ENCODE measurements at places on chromosomes 3 and 15. TPM values are rescaled to one million over a fixed set of nuclear protein-coding genes. Genes with fewer than 3 reads are reported as not detected.

DNA sequence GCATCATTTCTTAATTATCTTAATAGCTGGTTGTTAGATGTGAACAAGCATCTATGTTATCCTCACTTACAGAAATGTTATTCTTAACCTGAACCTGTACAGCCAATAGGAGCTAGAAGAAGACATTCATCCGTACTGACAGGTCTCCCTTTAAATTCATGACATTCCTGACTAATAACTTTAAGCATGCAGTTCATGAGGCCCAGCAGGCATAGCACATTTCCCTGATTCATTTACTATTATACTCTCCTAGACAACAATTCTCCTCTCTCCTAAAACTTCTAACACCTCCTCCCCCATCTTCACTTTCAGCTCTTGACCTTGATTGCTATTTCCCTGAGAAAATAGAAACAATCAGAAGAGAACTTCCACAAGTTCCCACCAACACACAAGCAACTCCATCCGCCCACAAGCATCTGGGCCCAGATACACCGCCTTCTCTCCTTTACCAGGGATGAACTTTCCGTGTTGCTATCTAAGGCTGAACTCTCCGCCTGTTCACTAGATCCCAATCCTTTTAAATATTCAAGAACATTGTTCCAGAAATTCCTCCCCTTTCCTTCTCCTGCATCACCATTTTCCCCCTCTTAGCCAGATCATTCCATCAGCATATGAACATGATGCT is 62.9 kb upstream of the SPRED1 start:
- no peak for DNase-seq

DNA sequence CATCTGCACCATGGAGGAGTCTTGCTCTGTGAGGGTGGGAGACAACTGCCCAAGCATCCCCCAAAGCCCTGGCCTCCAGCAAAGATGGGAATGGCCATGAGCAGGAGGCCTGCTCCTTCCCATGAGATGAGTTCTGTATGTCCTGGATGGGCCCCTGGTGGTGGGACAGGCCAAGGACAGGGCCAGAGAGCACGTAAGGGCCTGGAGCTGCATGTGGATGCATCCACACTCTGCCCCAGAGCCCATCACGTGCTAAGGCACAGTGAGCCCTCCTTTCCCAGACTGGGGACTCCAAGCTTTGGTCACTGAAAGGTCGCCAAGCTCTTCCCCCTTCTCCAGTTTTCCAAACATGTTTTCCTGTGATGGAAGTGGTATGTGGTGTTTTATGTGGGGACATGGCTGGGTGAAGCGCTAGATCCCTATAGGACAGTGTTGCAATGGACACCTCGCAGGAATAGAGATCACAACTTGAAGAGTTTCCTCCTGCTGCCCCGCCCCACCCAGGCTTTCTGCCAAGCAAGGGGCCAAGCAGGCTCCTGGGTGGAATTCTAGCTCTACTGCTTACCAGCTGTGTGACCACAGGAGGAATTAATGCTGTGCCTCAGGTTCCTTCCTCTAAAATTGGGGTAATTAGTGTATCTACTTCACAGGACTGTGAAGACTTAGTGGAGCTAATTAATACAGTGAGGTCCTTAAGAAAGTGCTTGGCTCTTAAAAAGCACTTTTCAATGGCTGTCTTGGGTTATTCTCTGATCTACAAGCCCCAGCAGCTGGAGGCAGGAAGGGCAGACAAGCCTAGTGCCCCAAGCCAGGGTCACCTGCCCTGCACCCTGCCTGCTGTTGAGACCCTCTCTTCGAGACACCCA is 106.4 kb upstream of the RPL32 start:
- no peak for DNase-seq

GRCh38 chr15:44738340-44738984 is 2.1 kb downstream of the TRIM69 start:
- no peak for DNase-seq

- DNase-seq, result no peak
Measured at GRCh38 chr3:53764026-53764775, 82.0 kb downstream of the CHDH start.

DNA sequence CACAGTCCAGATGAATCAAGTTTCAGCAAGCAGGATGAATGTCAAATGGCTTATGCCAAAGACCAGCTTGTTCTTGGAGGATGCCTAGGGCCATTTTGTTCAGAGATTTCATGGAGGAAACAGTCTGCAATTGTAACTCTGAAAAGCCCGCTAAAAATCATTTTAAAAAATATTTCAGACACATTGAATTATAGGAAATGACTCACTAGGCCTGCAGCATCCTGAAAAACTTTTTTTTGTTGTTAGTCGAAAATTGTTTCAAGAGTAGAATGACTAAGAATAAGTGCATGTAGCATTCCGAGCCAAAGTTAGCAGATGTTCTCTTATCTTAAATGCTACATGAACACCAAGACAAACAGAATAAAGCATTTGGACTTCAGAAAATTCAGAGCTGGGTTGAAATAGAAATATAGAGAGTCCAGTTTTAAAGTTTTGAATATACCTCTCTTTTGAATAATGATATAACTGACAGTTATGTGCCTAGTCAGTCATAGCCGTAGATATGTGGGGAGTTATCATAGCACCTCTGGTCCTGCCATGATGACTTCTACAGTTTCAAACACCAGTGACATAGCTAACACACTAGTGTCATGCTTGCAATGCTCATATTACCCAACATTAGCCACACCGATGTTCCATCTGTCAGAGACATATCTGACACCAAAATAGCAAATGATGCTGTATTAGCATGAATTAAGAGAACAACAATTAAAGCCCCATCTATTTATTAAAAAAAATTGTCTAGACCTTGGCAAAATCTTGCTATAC is 1462.8 kb upstream of the GBE1 start:
- DNase-seq, result no peak

DNA sequence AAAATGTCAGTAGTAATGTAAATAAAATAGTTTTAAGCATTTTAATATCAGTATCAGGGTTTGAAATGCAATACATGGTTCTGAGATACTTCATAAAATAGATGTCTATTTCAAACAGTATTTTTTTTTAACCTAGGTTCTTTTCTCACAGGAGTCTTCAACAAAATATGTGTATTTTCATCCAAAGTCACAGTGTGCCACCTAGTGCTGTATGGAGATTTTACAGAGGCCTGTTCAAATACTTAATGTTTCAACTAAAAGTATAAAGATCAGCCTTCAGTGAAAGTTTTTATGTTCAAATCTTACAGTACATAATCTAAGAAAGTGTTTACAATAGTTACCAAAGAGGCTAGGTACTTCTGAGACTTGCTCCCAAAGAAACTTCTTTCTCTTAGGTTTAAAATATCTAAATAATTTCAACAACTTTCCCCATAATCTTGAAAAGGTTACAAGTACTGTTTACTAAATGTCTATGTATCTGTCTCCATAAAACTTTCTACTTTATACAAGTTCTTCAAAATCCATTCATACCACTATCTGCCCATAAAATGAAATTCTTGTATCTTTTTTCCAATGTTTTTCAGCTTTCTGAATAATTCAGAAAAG is 38.3 kb downstream of the SCAPER start:
- DNase-seq, result no peak

- DNase-seq, result no peak
Measured at GRCh38 chr3:113981803-113982202, 34.0 kb downstream of the ZDHHC23 start.

DNA sequence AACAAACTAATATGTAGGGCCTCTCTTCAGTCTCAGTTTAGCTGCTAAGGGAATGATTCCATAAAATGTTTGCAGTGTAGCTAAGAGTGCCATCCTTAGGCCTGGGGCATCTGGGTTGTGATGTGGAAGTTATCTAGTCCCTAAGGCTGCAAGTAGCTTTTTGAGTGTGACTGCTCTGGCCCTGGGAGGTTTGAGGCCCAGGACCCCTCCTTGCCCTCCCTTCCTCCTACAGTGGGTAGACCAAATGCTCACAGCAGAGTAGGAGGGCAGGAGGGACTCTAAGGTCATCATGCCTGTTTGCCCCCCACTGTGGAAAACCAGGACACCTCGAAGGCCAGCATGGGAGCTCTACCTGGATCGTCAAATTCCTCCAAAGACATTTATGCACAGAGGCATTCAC is 115.0 kb downstream of the EPHB1 start:
- no peak for DNase-seq

- DNase-seq, result peak; percentile 70
Measured at GRCh38 chr15:52331490-52332240, 36.1 kb upstream of the MYO5C start.

GRCh38 chr3:11499144-11499543 is 144.6 kb downstream of the VGLL4 start:
- no peak for DNase-seq

DNA sequence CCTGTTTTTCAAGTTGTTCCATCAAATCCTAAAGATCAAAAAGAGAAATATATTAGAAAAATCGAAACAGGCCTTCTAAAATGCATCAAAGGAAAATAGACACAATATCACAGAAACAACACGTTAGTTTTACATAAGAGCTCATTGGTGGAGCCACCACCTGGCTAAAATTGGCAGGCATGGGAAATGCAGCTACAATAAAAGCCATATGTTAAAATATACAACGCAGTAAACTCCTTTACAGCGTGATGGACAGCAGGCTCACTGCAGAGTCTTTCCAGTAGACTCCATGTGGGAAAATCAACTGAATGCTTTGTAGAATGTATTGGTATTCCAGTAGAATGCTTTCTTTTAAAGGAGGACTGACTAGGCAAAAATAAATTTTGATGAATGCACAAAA is 40.9 kb upstream of the MYO5C start:
- DNase-seq, result no peak

- DNase-seq, result no peak
Measured at GRCh38 chr3:9167222-9167621, 82.2 kb downstream of the SRGAP3 start.

- DNase-seq, result no peak
Measured at GRCh38 chr3:146650691-146651442, 45.7 kb upstream of the PLSCR5 start.

DNA sequence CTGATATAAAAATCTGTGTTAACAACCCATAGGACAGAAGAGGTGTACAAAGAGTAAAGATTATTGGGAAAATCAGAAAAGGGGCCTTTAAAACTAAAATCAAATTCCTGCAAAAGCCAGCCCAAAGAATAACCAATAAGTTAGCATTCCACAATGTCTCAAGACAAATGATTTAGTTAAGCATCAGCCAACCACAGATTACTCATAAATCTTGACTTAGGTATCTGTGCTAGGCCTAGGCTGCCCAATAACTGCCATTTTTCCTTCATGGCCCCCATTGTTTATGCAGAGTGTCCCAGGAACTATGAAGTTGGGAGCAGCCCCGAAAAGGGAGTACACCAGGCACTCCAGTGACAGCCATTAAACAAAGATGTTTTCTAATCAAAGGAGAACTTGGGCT is 7.4 kb downstream of the TRANK1 start:
- DNase-seq, result no peak

DNA sequence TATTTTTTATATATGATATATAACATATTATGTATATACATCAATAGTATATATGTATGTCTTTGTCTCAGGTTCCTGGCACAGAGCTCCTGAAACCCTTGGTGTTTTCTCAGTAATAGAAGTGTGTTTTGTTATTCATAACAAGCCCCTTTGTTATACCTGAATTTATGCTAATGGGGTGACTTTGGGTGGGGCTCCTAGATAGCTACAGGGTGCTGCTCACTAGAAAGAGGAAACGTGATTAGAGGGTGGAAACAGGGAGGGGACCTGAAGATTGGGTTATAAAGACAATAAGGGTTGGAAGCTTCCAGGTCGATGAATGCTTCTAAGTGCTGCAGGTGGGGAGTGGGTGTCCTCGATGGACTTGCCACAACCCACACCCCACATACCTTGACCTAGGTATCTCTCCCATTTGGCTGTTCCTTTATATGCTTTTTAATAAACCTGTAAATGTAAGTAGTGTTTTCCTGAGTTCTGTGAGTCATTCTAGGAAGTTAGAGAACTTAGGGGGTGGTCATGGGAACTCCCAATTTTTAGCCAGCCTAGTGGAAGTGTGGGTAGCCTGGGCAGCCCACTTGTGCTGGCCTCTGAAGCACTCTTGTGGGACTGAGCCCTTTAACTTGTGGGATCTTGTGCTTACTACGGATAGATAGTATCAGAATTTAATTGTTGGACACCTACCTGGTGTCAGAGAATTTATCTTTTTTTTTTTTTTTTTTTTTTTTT is 36.9 kb upstream of the C15orf39 start:
- no peak for DNase-seq

DNA sequence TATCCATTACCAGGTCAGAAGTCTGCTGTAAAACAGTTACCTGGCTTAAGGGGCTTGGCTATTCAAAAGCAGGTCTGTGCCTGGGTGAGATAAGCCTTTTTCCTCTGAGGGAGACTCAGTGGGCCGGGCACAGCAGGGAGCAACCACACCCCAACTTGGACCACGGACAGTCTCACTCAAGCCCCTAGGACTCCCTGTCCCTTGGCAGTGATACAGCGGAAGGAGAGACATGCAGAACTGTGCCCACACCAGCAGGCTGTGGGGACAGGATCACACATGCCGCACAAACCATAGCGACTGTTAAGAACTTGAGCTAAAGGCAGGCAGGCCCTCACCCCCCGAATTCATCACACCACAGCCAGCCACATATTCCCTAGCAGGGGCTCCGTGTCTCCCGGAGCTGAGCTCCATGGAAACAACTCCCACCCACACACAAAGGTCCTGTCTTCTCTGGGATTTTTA is 2.8 kb upstream of the GP5 start:
- no peak for DNase-seq

GRCh38 chr3:8631661-8632060 is 12.9 kb downstream of the SSUH2 start:
- DNase-seq, result no peak

- DNase-seq, result no peak
Measured at GRCh38 chr3:116663161-116664110, 46.1 kb upstream of the TUSC7 start.

- DNase-seq, result no peak
Measured at GRCh38 chr3:130644628-130645253, 101.9 kb downstream of the PIK3R4 start.

GRCh38 chr3:186150041-186150830 is 41.3 kb upstream of the ETV5 start:
- no peak for DNase-seq

GRCh38 chr3:130759692-130760338 is 13.2 kb upstream of the PIK3R4 start:
- peak; percentile 52 for DNase-seq

GRCh38 chr3:176692199-176692965 is 504.9 kb downstream of the TBL1XR1 start:
- DNase-seq, result no peak

GRCh38 chr3:123695731-123696640 is 111.1 kb upstream of the HACD2 start:
- no peak for DNase-seq

DNA sequence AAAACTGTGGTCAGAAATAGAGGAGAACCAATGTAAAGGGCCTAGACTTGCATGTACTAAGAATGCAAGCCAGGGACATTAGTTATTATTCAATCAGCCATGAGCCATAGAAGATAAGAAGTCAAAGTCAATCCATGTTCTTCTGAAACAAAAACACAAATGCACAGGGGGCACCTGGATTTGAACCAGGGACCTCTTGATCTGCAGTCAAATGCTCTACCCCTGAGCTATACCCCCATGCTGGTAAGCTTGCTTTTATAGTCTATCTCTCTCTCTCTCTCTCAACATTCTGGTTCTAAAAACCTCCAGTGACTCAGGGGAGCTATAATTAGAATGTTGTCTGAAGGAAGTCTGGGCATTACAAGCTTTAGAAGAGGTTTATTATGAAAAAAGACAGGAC is 85.6 kb upstream of the ACP3 start:
- DNase-seq, result no peak

SLC22A13 gene
- total RNA-seq, result 1.1 TPM

ZNF660 gene
- total RNA-seq, result 1.1 TPM

CKMT1B gene
- total RNA-seq, result 0.34 TPM

SEMA3B gene
- 4.1 TPM for total RNA-seq

CPLX3 gene
- total RNA-seq, result not detected

WWTR1 gene
- 0.99 TPM for total RNA-seq

CCRL2 gene
- 1.4 TPM for total RNA-seq

PRR20G gene
- not detected for total RNA-seq

ABHD6 gene
- 3.5 TPM for total RNA-seq

MAP2K5 gene
- total RNA-seq, result 20.0 TPM

Measured in activated naive CD4-positive, alpha-beta T cell treated with anti-CD3 and anti-CD28 coated beads, Interleukin-2, amount 50 U/mL, for 72 hours (primary cell).